Hematopoietic multipotent progenitor cell treated with erythropoietin and hydrocortisone succinate and interleukin-3 and kit ligand, for 8 days (in vitro differentiated cells): ENCODE measurements at places on chromosomes 16 and 17.

- DNase-seq = no peak
These were observed 207.8 kb downstream of the SHISA9 start for GRCh38 chr16:13109171-13109570.

GRCh38 chr17:10170233-10170632, 28.2 kb downstream of the GAS7 start:
- DNase-seq = no peak

- DNase-seq = no peak
These were observed at the start of the genes CXCL16 and ZMYND15 for GRCh38 chr17:4739122-4740024. Gene CXCL16 (minus strand): TSS chr17:4739928. CDS start chr17:4739339, 589 bp downstream. Gene ZMYND15 (plus strand): TSS chr17:4739833. CDS start chr17:4740549, 716 bp downstream.

- DNase-seq = no peak
These were observed 33.0 kb upstream of the ZNF750 start for GRCh38 chr17:82872591-82873520.

DNA sequence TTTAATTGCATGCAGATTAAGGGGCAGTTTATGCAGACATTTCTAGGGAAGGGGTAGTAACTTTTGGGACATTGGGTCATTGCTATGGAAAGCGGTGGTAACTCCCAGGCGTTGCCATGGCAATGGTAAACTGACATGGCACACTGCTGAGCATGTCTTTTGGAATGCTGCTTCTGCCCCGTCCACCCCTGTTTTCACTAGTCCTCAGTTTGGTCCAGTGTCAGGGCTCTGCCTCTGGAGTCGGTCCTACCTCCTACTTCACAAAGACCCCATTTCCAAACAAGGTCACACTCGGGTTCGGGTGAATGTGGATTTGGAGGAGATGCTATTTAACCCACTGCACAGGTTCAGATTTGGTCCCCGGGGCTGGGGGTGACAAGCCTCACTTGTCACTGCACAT, 2.9 kb downstream of the IL34 start:
- DNase-seq = no peak

DNA sequence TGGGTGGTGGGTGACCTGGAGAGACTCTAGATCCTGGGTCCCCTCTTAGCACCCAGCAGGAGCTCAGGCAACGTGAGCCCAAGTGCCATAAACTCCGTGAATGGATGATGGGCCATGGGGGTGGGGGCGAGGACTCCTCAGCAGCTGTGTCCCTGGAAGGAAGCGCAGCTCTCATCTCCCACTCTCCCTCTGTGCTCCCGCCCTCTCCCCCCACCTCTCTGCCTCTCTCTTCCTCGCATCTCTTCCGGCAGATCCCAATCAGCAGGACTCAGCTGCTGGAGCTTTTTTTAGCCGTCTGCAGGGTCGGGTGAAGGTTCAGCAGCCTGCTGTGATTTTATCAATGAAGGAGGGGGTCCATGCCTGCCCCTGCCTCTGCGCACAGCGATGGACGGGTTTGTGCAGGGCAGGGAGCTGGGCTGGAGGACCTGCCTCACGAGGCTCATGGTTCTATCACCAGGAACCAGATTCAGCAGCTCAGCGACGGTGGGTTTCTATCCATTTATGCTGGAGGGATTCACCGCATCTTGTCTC, 8.3 kb downstream of the CCR7 start:
- DNase-seq = no peak

- DNase-seq = no peak
These were observed 62.3 kb downstream of the SMURF2 start for GRCh38 chr17:64599827-64600226.

DNA sequence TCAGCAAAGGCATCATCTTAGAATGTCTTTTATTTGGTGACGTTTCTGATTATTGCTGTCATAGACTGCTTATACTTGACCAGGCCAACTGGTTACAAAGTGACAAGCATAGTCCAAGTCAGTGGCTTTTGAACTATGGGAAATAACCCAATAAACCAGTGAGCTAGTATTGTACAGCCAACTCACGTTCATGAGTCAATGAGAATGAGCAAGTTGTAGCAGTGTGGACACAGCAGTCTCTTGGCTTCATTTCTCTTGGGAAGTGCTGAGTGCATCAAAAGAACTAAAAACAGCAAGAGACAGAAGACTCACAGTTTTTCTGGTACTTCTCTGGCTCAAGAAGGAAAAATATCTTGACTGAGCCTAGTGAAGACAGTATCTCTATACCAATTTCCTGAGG, 36.9 kb upstream of the CRISPLD2 start:
- no peak for DNase-seq

- no peak for DNase-seq
These were observed 4.8 kb downstream of the BANP start for GRCh38 chr16:87956098-87956364.
